ENCODE measurements at places on chromosomes 1 and 21. TPM values are rescaled to one million over a fixed set of nuclear protein-coding genes. Genes with fewer than 3 reads are reported as not detected.

WARS2 gene
- total RNA-seq, result 20.2 TPM

PIP5K1A gene
- total RNA-seq, result 234 TPM

CYP4A11 gene
- not detected for total RNA-seq

GBP4 gene
- total RNA-seq, result 2.2 TPM

CSF3R gene
- total RNA-seq, result 2.0 TPM

USH2A gene
- total RNA-seq, result 1.6 TPM

PTPRF gene
- total RNA-seq, result 43.1 TPM

RNPEP gene
- 58.1 TPM for total RNA-seq

SLC30A1 gene
- 29.4 TPM for total RNA-seq

ATP1A4 gene
- 13.3 TPM for total RNA-seq

SFN gene
- total RNA-seq, result 0.31 TPM

PSMD4 gene
- total RNA-seq, result 196 TPM

HFM1 gene
- total RNA-seq, result 20.5 TPM

NID1 gene
- total RNA-seq, result 36.1 TPM
